ENCODE measurements at places on chromosomes 2 and 18.

- no peak for DNase-seq
These were observed 45.7 kb downstream of the IMPA2 start for GRCh38 chr18:12027046-12027445.

GRCh38 chr18:46677611-46678010, 20.6 kb upstream of the LOXHD1 start:
- DNase-seq = peak; percentile 9

GRCh38 chr2:230713331-230714135, 891 bp downstream of the CAB39 start:
- peak; percentile 54 for DNase-seq

GRCh38 chr2:207160115-207160514, 5.6 kb downstream of the KLF7 start:
- DNase-seq = peak; percentile 57

DNA sequence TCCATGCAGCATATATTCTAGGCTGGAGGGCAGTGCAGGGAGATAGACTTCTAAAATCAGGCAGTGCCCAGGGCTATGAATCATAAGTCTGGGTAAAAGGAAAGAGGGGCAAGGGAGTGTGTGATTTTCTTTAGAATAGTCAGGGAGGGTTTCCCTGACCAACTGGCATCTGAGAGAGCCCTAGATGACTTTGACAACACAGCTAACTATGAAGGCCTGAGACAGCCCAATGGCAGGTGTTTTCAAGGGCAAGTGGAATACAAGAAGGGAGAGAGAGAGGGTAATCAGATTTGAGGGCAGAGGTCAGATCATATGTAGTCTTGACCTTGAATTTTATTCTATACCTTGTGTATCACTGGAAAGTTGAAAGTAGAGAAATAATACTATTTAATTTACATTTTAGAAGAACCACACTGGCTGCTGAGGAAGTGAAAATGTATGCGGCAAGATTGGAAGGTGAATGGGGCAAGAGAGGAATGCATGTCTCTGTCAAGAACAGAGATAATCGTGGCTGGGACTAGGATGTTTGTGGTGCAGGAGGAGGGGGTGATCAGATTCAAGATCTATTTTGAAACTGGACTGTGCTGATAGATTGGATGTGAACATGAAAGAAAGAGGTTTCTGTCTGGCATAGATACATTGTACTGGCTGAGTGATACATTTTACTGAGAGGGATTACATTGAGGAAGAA, 1.9 kb upstream of the ITGB6 start:
- DNase-seq = no peak

- DNase-seq = peak; percentile 62
These were observed 72.1 kb downstream of the CABLES1 start for GRCh38 chr18:23207191-23207955.

GRCh38 chr2:33673937-33674336, 74.8 kb upstream of the FAM98A start:
- DNase-seq = peak; percentile 55
